ENCODE measurements at places on chromosomes 1 and 21.
A peak's percentile ranks its signal among the peaks of the same experiment; 100 is the strongest.

GRCh38 chr1:87367549-87367948 is 38.9 kb downstream of the LMO4 start:
- DNase-seq: no peak

DNA sequence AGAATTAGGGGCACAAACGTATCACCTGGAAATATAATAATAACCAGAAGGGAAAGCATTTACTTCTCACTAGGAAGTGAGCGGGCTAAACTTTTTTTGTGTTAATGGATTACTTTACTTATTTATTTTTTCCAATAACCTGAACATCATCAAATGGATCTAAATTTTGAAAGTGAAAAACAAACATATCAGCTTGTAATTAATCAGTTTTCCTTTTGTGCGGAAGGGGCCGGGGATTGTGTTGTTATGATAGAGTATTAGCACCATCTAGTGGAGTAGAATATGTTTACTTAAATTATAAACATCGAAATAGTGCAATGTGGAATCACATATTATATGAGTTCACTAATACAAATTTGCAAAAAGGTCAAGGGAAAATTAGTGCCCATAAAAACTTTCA is 9.0 kb downstream of the CFH start:
- DNase-seq: peak; percentile 53

- no peak for DNase-seq
Observed at GRCh38 chr1:157047062-157047410, 1.5 kb upstream of the ARHGEF11 start.

DNA sequence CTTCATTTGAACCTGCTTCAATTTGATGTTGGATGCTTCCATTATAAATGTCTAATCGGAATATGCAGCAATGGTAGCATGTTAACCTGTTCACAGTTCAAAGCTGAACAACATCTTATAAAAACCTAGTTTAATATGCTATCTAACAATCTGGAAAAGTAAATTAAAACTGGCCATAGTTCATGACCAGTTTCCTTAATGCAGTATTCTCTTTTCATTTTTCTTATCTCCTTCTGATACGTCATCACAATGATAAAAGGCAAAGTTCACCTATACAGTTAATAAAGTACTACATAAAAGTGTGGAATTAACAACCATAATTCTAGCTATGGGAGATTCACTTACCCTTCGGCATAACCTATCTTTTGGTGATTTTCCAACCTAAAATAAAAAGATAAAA is 65.1 kb downstream of the IARS2 start:
- no peak for DNase-seq

- DNase-seq: no peak
Observed at GRCh38 chr1:173682184-173682583, 12.5 kb upstream of the ANKRD45 start.

DNA sequence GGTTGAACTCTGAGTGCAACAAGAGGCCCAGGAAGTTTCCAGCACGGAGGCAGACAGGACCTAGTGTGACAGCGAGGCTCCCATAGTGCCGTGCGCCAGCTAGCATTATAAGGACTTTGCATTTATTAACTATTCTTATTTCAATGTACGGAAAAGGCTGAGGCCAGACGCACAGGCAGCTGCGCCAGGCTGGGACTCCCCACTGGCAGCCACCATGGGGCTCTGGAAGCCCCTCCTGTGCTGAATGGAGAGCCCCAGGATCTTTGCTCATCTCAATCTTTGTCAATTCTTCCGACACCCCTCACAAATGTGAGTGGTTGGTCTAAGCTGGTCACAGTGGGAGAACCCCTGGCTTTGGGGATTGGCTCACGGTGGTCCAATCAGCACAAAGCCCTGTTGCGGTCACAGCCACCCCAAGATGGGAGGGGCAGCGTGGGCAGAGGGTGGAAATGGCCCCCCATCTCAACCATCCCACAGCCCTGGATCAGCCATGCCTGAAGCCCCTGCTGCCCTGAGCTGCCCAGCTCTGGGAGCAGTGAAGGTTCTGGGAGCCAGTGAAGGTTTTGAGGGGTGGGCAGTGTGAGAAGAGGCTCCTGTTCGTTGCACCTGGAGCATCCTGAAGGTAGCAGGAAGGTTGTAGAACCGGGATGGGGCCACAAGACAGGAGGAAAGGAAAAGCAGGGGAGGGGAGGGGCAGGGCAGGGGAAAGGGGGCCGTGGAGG is 59.5 kb upstream of the ADARB1 start:
- DNase-seq: no peak

DNA sequence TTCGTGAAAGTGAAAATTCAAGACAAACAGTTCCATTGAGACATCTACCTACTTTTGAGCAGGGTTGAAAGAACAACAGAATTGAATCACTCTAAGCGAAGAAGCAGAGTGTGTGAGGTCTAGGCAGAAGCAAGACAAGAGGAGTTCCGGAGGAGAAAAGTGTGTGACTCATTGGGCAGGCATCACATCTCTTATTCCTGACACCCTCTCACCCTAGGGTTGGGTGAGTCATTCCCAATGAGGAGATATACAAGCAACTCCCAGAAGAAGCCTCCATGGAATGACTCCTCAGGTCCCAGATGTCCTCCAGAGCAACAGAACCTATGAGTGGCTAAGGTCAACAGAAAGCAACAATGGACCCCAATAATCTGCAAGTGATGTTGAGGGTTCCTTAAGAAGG is 138.1 kb downstream of the TPR start:
- DNase-seq: peak; percentile 57

GRCh38 chr1:206563367-206564207 is 48.7 kb downstream of the EIF2D start:
- DNase-seq: no peak

DNA sequence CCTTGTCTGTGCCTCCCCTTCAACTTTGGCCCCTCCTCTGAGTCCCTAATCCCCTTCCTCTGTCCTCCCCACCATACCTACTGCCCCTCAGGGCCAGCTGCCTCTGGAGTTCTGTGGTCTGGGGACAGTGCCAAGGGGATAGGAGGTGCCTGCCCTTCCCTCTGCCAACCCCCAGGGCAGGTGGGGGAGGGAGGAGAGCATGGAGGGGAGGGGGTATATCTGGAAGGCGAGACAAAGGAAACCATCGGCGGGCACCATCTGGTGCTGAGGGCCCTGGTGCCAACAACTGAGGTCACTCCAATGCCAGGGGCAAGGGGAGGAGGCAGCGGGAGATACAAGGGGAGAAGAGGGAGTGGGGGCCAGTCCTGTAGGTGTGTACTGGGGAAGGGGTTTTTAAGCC is 9.6 kb downstream of the RAB25 start:
- no peak for DNase-seq
